ENCODE measurements at places on chromosomes 5 and 9.

DNA sequence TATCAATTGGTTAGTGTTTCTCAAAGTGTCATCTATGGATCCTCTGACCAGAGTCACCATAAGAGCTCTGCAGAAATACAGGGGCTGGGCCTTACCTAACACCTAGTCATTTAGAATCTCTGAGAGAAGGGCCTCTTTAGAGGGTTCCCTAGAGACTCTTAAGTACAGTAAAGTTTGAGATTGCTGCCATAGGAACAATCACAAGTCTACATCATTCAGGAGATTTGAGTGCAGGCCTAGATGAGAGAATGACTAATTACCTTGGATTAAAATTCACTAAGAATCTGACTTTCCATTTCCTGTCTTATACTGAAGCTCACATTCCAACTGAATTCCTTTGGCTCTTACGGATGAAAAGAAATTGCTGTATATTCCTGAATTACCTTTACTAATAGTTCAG lies 182.1 kb upstream of the PTGER4 start:
- no peak for DNase-seq

- peak; percentile 54 for DNase-seq
Observed at GRCh38 chr5:159133041-159133741, 33.5 kb upstream of the EBF1 start.

DNA sequence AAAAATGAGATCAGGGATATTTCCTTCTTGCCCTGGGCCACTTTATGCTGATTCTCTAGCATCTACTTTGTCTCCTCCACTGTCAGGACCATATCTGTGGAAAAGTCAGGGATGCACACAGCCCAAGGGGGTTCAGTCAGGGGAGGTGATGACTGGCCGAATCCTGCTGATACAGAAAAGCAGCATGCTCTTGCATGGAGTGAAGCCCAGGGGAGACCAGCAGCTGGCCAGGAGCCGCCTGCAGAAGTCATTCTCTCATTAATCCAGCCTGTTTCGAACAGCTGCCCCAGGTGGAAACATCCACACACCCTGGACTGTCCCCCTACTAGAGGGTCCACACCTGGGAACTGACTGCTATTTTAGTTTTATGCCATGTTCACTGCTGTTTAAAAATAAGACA lies 177.1 kb downstream of the ATP10B start:
- no peak for DNase-seq

- peak; percentile 42 for DNase-seq
Observed at GRCh38 chr5:80481019-80481893, 6.6 kb upstream of the FAM151B start.

DNA sequence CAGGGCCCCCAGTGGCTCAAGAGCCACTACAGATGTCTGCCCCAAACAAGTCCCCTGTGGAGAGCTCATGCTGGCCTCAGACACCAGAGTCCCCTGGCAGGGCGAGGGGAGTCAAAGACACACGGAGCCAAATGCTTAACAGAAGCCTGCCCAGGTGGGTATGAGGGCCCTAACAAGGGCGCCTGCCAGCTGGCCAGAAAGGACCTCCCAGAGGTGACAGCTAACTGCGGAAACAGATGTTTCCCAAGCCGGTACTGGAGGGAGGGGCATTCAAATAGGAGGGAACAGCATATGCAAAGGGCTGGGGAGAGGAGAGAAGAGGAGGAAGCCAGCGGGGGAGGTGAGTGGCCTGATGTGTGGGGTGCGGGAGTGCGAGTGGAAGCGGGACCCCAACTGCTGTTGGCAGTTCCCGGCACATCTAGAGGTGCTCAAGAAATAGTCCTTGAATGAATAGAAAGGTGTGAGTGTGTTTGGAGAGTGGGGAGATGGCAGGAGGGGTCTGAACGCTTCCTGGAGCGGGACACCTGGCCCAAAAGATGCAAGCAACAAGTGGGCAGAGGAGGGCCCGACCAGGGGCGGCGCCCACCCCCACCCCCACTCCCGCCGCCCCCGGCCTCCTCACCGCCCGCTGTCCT lies 824 bp downstream of the MXD3 start:
- DNase-seq: peak; percentile 26

DNA sequence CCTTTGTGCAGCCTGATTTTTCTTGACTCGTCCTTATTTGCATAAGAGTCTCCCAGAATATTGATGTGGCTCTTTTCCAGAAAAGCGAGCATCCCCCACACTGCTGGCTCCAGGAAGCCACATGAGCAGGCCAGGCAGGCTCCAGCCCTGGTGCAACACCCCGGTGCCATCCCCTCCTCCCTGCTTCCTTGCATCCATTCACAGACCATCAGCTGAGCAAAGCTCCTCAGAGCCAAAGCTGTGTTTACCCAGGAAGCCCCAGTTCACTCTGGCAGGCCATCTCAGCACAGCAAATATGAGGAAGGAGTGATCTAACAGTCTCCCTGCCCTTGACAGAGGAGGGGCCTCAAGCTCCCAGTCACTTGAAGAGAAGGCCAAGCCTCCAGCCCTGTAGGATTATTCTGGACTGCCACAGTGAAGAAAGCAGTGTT lies 34.4 kb downstream of the INSYN2B start:
- no peak for DNase-seq

GRCh38 chr5:175828651-175829050 lies 42.7 kb upstream of the CPLX2 start:
- no peak for DNase-seq

DNA sequence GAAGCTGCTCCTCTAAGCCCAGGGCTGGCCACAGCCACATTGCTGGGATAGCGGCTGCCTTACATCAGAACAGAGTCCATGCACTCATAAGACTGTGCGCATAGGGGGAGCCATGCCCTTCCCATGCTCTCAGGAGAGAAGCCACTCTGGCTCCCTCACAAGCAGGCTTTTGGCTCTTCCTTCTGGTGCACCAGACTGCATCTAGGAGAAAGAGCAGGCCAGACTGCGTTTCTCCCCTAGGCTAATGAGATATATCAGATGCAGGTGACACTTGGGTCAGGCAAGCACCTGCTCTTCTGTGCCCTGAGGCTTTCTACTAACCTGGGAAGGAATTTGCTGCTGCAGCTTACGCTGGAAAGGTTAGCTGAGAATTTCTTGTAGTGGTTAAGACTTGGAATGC lies 43.2 kb upstream of the BRINP1 start:
- no peak for DNase-seq

DNA sequence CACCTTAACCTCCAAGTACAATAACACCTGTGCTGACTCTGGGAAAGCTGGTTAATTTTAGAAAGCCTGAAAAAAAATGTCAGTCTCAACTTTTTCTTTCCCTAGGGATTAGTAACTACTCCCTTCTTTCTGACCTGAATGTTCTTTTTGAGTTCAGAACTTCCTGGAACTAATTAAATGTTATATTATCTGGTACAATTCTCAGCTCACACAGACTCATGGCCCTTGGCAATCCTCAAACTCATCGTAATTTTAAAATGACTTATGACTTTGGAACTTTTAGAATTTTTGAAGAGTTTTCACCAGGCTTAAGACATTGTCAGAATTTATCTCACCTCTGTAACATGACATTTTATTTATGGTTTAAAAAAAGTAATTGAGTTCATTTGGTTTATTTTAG lies 315.0 kb downstream of the FER start:
- DNase-seq: no peak

- no peak for DNase-seq
Observed at GRCh38 chr5:116959843-116960242, 385.2 kb upstream of the SEMA6A start.

- no peak for DNase-seq
Observed at GRCh38 chr5:134427540-134428041, 15.9 kb upstream of the CDKN2AIPNL start.

DNA sequence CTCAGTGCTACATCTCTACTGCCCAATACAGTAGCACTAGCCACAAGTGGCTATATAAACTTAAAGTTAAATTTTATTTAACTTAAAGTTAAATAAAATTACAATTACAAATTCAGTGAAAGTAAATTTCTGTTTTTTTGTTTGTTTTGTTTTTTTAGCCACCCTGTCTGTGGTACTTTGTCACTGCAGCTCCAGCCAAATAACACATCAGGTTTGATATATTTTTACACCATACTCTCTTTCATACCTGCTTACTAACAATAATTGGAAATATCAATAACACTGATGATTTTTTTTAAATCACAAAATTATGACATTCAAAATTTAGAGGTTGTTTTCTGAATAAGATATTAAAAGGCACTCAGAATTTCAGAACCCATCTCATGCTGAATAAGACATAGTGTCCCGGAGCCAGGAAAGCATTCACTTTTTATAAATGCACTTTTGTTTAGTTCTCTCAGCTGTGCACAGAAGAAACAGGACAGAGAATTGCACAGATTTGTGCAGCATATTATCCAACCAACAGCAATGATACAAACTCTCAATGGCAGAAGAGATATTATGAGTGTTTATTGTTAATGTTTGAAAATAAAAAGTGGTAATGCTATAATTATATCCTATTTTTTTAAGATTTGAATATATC lies 92.6 kb downstream of the EDIL3 start:
- no peak for DNase-seq

DNA sequence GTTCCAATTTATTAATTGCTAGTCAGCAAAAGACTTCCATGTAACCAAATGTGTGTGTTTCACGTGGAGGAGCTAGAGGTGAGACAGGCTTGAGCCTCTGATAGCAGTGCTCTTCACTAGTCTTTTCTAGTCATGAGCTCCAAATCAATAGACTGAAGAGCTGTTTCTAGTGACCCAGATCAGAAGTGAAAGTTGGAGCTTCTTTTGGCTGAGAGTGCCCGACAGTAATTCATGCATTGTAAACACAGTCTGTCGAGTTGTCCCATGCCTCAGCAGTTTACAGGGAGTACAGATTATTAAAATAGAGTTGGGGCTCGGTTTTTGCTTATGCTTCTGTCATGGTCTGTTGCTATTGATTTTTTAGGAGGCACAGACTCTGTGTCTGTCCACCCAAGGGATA lies 793.1 kb downstream of the DTWD2 start:
- DNase-seq: no peak

DNA sequence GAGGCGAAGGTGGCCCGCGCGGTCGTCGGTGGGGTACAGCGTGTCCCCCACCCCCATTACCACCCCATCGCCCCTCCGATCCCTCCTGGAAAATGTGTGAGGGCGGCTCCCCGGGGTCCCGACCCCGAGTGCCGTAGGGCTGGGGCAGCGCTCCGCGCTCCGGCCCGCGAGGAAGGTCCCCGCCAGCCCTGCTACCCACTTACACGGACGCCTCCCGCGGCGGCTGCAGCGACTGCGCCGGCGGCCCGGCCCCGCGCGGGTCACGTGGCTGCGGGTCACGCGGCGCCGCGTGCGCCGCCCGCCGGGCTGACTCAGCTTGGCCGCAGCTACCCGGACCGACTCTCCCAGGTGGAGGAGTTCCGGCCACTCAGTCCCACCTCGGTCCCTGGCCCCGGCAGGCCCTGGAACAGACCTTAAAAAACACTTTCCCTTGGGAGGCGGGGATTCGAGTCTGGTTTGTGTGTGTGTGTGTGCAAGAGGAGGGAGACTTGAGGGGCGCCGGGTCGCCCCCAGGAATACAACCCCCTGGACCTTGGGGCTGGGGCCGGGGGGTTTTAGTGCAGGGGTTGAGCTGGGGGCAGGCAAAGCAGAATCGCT lies at the start of gene GNPDA1:
Gene GNPDA1 (minus strand): TSS at position 236 of the 597 bp plus-strand sequence. CDS start 992 bp downstream, outside the sequence.
- peak; percentile 58 for DNase-seq

DNA sequence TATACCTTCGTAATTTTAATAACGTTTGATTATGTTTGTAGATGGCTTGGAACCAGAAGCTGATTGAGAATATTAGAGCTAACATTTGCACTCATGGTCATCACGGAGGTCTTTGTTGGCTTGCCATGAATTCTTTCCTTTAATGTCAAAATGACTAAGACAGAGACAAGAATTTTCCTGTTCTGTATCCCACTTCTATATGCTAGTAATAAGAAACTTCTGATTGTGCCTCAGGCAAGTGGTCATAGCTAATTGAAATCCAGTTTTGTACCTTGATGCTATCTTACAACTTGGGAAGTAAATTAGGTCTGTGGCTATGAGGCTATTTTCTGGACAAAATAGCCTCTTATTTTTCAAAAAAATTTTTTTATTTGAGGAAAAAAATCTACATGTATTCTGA lies 167.6 kb downstream of the RANBP17 start:
- no peak for DNase-seq

- DNase-seq: no peak
Observed at GRCh38 chr5:148931453-148932057, 105.1 kb downstream of the ADRB2 start.

DNA sequence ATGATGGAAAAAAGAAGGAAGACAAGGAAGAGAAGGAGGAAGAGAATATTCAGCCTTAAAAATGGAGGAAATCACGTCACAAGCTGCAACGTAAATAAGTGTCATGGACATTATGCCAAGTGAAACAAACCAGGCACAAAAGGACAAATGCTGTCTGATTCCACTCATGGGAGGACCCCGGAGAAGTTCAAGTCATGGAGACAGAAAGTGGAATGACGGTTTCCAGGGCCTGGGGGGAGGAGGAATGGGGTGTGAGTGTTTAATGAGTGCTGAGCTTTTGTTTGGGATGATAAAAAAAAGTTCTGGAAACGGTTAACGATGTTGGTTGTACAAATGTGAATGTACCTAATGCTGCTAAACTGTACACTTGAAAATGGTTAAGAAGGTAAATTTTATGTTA lies 439.5 kb downstream of the GADD45G start:
- no peak for DNase-seq
